ENCODE measurements at places on chromosomes 4 and X. TPM values are rescaled to one million over a fixed set of nuclear protein-coding genes. Genes with fewer than 3 reads are reported as not detected.

- DNase-seq: no peak
These were observed 77.4 kb downstream of the WNK3 start for GRCh38 chrX:54280466-54280865.

GRCh38 chrX:10926404-10926803 is 184.7 kb upstream of the HCCS start:
- DNase-seq: no peak

DNA sequence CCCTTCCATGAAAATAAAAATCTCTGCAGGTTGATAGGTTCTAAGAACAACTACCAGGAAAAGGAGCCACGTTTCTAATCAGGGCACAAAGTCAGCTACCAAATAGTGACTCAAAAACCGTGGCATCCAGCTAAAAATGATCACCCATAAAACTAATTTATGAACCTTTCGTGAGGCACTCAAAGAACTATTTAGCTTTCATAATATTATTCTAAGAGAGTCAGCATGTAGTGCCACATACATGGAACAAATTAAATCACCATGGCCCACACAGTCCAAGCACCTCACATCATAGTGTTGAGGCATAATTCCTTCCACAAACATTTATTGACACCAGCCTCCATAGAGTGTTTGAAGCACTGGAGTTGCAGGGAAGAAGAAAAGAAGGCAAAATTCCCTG is 252.0 kb upstream of the PPARGC1A start:
- DNase-seq: no peak

DNA sequence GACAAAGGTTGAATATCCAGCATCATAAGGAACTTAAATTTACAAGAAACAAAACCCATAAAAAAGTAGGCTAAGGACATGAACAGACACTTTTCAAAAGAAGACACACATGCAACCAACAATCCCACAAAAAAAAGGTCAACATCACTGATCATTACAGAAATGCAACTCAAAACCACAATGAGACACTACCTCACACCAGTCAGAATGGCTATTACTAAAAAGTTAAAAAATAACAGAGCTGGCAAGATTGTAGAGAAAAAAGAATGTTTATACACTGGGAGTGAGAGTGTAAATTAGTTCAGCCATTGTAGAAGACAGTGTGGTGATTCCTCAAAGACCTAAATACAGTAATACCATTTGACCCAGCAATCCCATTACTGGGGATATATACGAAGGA is 474.7 kb downstream of the TRIML1 start:
- no peak for DNase-seq

DNA sequence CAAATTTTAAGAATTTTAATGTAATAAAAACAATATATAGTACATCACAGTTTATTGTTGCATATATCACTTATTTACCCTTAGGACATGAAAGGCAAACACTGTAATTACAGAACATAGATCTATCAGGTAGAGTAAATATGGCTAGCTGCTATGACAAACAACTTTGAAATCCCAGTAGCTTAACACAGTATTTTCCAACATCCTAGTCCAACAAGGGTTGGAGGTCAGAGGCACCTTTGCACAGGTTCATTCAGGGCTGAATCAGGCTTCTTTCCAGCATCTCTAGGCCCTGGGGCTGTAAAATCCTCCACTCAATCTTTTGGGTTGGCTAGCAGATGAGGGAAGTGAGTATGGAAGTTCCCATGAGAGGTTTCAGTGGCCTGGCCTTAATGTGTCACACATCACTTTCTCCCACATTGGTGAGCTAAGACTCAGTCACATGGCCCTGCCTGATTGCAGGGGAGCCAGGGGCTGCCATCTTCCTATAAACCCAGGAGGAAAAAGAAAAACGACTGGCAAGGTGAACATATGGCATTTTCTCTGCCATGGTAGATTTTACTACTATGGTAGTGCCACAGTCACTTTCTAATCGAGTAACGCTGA is 32.9 kb downstream of the HERC6 start:
- no peak for DNase-seq

CRLF2 gene
- total RNA-seq: 0.59 TPM

GRCh38 chr4:122716825-122717448 is 15.6 kb upstream of the BBS12 start:
- DNase-seq: peak; percentile 69

GRCh38 chr4:6917461-6918271 is 8.0 kb downstream of the TBC1D14 start:
- no peak for DNase-seq

TCEAL6 gene
- not detected for total RNA-seq

- DNase-seq: peak; percentile 79
These were observed 393.1 kb upstream of the ZFP42 start for GRCh38 chr4:187602339-187603092.

- DNase-seq: no peak
These were observed 31.9 kb downstream of the NSG1 start for GRCh38 chr4:4418676-4419390.

- DNase-seq: no peak
These were observed 1.3 kb downstream of the NCAPG start for GRCh38 chr4:17812125-17812524.

DNA sequence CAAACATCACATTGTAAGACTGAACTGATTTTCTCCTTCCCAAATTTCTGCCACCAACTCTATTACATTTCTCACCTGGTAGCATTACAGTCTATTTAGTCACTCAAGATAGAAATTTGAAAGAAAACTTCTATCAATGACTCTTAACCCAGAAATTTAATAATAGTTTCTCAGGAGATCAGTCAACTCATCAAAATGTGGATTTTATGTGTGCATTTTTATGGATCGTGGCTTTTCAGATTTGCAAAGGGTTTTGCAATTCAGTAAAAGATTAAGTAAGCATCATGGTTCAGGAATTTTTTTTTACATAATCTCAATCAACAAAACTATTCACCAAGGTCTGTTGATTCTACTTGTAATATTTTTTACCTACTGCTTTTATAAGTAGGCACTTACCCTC is 111.1 kb downstream of the CFAP299 start:
- no peak for DNase-seq

DNA sequence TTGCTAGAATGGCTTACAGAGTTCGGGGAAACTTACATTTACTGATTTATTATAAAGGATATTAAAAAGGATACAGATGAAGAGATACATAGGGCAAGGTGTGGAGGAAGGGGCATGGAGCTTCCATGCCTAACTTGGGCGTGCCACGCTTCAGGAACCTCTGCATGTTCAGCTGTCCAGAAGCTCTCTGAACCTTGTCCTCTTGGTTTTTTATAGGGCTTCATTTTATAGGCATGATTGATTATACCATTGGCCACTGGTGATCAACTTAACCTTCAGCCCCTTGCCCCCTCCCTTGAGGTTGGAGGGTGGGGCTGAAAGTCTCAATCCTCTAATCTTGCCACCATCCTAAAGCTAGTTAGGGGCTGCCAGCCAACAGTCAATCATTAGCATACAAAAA is 10.7 kb downstream of the SMAD1 start:
- no peak for DNase-seq

GRCh38 chr4:157713342-157713741 is 459.5 kb downstream of the GASK1B start:
- peak; percentile 36 for DNase-seq

GRCh38 chr4:6905516-6906445 is 3.8 kb upstream of the TBC1D14 start:
- no peak for DNase-seq

- no peak for DNase-seq
These were observed 5.0 kb downstream of the FRYL start for GRCh38 chr4:48774760-48775710.

DNA sequence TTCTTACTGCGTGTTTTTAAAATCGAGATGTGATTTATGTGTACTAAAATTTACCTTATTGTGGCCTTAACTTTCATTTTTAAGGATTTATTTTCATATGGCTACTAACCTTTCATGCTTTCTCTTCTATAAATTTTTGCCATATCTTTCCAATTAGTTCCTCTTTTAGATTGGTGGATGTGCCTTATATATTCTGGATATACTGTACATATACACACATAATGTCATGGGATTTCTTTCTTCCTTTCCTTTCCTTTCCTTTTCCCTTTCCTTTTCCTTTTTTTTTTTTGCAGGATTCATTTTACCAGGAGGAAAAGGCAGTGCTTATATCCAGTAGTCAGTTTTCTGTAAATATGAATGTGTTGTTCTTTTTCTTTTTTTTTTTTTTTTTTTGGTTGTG is 37.2 kb downstream of the FHIP1A start:
- no peak for DNase-seq

DNA sequence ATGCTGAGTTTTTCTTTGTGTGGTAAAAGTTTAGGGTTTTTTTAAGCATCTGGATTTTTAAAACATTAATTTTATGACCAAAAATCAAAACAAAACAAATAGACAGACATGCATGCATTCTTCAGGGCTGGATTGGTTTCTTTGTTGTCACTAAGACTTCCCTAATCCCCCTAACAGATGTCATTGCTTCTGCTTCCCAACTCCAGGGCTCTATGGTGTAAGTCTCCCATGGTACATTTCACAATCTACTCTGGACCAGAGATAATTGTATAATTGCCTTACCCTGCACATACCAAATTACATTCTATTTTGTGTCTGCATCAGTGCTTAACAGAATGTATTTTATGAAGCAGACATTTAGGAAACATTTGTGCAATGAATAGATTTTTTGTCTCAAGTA is 529.1 kb upstream of the SMIM31 start:
- DNase-seq: no peak

- no peak for DNase-seq
These were observed 77.1 kb upstream of the IGFBP7 start for GRCh38 chr4:57187246-57187645.

DNA sequence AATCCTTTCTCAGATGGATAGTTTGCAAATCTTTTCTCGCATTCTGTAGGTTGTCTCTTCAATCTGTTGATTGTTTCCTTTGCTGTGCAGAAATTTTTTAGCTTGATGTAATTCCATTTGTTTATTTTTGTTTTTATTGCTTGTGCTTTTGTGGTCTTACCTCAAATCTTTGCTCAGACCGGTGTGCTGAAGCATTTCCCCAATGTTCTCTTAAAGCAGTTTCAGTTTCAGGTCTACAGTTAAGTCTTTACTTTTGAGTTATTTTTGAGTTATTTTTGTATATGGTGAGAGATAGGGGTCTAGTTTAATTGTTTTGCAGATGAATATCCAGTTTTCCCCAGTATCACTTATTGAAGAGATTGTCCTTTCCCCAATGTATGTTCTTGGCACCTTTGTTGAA is 18.2 kb upstream of the SLC25A14 start:
- DNase-seq: no peak

ZAR1 gene
- total RNA-seq: not detected

GRCh38 chr4:171812665-171813525 is at the start of gene GALNTL6:
GALNTL6 (plus strand) TSS chr4:171813404.
- DNase-seq: no peak

DNA sequence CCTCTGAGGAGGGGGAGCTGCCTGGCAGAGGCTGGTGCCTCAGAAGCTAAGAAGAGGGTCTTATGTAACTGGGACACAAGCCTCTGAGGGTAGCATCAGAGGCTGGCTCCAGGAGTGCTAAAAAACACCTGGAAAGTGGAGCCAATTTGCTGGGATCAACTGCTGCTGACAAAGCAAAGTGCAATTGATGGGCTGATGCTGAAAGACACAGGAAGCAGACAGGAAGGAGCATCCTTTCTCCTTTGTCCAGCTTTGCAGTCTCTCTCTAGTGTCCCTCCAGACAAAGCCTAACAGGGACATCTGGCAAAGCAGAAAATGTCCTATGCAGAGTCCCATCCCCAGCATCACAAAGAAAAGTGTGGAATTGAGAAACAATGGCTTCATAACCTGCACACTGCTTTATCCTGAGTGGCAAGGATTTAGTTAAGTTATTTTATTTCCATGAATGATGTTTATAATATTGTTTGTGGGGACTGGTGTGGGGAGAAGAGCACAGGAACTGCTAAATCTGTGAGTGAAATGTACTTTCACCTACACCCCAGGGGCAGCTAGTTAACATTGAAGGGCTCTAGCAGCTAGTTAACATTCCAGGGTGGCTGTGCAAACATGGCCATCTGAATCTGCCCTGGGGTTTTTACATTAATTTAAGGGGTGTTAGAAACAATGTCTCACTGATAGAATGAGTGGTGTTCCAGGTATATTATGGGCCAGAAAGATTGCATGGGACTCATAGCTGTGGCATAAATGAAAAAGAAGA is 25.6 kb upstream of the MBTPS2 start:
- DNase-seq: no peak

ZNF81 gene
- 4.3 TPM for total RNA-seq

DNA sequence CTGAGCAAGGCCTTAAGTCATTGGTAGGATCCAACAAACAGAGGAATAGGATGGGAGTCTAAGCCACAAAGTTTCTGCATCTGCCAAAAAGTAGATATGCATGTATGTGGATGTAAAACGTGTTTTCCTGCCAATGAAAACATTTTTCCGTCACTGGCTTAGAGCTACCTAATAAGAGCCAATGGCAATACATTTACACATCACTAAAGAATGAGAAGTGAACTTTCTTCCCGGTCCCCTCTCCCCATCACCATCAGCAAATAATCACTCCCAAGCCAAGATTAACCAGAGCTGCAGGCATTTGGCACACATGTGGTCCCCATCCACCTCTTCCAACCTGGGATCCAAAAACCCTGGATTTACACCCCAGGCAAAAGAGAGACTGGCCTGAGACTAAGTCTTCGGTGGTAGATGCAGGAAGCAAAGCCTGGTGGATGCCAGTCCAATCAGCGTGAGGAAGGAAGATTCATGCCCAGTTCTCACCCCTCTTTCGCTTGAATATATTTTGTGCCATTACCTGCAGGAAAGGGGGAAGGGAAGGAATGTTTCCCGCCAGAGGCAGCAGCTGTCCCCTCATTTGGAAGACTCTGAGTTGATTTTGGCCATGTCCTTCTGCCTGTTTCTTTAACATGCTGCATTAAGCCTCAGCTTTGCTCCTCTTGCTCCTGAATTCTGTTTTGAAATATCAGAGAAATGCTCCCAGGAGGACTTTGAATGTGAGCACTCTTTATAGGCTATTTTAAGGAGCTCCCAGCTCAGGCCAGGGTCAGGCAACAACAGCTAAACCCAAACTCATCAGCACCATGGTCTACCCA is 131.4 kb downstream of the CHIC2 start:
- peak; percentile 100 for DNase-seq

DNA sequence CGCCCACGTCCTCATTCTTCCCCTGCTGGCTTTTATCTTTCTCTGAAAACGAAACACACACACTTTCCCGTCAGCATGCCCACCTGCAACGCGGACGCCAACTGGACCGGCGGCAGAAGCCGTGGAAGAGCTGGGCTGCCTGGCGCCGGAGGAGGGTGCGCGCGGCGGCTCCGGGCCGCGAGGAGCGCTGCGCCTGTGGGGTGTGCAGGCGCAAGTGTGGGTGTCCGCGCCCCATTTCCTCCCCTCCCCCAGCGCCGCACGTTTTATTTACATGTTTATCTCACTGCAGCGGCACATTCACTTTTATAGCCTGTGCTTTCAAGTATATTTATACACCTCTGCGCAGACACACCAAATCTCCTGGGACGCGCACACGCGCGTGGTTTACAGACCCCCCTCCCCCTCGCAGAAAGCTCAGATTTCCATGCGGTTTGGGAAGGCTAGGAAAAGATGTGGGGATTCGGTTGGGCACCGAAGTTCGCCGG is 1.5 kb downstream of the PITX2 start:
- DNase-seq: no peak

PIGA gene
- 6.9 TPM for total RNA-seq
